Natural killer cell treated with Interleukin-12 subunit alpha and Interleukin-12 subunit beta and Interleukin-15 and Interleukin-18, amount 100 ng/mL, for 72 hours (primary cell): ENCODE measurements at places on chromosomes 11 and 22. TPM values are rescaled to one million over a fixed set of nuclear protein-coding genes. Genes with fewer than 3 reads are reported as not detected.

SLC37A2 gene
- 0.36 TPM for total RNA-seq

- no peak for DNase-seq
- H3K4me1 ChIP-seq: peaks cover 11% of the 10 kb centered on the region
- H3K27me3 ChIP-seq: no peaks in the 10 kb centered on the region
- H3K27ac ChIP-seq: no peak overlapping the region
These were observed 8.1 kb downstream of the RIC8A start for GRCh38 chr11:215581-216037.

DNA sequence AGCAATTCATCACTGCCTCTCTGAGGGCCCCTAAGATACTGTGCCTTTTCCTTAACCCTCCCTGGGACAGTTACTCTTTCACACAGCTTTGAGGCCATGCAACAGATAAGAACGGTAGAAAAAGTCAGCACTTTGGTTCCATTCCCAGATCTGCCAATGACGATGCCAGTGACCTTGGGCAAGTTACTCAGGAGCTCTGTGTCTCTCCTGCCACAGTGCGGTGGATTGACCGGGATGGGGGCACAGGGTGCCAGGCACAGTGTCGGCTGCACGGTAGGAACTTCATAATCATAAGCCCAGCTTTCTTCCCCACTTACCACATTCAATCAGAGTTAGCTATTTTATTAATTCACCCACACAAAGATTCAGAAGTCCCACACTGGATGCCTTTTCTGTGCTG is 1041.8 kb downstream of the TBC1D22A start:
- no peaks in the 10 kb centered on the region for H3K36me3 ChIP-seq
- no peak overlapping the region for H3K4me3 ChIP-seq
- no peak for DNase-seq
- peaks cover 21% of the 10 kb centered on the region for H3K27me3 ChIP-seq
- H3K27ac ChIP-seq: no peak overlapping the region

DNAJB7 gene
- not detected for total RNA-seq

TSSK2 gene
- not detected for total RNA-seq

LTBP3 gene
- total RNA-seq: 60.2 TPM

GRCh38 chr11:126647735-126648134 is 292.2 kb downstream of the ST3GAL4 start:
- no peaks in the 10 kb centered on the region for H3K4me1 ChIP-seq
- no peak overlapping the region for H3K27ac ChIP-seq
- no peak for DNase-seq
